ENCODE measurements at places on chromosomes 5 and 9.

- no peak for DNase-seq
These were observed 2.5 kb upstream of the TCF7 start for GRCh38 chr5:134111741-134112647.

DNA sequence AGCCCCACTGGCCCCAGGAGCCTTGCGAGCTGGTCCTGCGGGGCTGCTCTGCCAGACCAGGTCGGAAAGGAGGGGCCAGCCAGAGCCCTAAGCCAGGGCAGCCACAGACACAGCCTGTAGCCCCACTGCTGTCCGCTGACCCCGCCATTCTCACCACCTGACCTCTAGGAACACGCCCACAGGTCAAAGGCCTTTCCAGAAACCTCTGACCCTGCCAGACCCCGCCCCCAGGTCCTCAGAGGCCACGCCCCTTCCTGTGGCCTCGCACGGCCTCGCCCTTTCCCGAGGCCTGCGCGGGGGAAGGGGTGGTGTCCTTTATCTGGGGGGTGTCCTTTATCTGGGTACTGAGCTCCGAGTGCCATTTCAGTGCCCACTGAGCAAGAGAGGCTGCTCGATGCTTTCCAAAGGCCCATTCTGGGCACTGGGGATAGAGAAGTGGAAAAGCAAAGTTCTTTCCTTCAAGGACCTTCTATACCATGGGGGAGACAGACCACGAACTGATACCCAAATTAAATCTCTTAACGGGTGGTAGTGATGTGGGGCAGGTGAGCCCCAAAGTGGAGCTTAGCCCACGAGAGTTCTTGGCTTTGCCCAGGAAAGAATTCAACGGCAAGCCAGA, 46.5 kb downstream of the P4HA2 start:
- no peak for DNase-seq

DNA sequence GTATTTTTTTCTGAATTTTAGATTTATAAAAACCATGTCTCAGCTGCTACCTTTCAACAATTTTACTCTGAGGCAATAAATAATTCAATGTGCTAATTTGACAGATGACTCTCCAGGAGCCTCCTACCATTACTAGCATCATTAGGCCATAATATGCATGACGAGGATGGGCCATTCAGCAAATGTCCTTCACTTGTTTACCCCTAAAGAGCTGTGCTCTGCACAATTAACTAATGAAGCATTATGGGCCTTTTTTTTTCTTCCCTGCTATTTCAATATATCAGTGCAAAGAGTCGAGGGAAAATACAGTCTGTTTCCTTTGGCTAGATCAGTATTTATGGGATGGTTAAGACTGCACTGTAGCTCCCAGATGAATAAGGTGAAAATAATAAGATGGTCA, 627.2 kb downstream of the ISL1 start:
- DNase-seq: no peak

DNA sequence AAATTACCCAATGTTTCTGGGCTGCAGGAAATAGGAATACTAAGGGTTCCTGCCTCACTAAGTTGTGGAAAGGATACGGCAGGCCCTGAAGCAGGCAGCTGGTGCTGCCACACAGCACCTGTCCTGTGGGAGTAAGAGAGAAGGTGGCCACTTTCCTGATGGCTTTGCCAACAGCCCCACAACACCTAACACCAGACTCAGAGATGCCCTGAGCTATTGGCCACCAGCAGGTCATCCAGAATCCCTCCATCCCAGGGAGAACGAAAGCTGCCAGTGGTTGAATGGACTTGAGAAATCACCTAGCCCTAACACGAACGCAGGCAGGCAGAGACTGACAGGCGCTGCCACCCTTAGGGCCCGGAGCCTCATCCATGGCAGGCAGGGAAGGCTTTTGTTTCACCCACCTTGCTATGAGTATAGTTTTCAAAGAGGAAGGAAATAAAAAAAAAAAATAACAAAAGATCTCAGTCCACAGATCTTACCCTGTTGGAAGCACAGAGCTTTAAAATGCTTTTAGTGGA, 82.2 kb downstream of the DCP2 start:
- no peak for DNase-seq

DNA sequence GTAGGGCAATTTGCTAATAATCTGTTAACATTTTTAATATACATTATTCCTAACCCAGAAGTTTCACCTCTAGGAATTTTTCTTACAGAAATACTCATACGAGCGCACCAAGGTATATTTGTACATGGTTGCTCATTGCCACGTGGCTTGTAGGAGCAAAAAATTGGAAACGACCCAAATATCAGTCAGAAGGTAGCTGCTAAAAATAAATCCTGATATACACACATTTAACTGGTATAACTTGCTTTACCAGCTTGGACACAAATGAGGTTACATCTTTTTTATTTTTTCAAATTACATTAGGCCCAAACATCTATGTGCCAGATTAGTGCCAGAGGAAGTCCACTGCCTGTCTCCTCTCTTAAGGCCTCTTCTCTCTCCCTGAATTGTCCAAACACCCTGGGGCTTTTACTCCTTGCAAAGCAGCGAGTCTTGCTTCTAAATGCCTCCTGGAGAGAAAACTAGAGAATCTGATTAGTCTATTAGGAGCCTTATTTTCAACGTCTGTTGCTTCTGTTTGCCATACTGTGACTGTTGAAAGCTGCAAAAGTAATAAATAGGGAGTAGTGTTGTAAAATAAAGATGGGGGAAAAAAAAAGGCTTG, 92.0 kb upstream of the SSBP2 start:
- peak; percentile 87 for DNase-seq

GRCh38 chr9:90607701-90608516, 34.7 kb downstream of the DIRAS2 start:
- no peak for DNase-seq

GRCh38 chr9:106503759-106504158, 359.2 kb upstream of the ZNF462 start:
- no peak for DNase-seq

GRCh38 chr9:84076384-84076783, 95.8 kb downstream of the RMI1 start:
- no peak for DNase-seq

DNA sequence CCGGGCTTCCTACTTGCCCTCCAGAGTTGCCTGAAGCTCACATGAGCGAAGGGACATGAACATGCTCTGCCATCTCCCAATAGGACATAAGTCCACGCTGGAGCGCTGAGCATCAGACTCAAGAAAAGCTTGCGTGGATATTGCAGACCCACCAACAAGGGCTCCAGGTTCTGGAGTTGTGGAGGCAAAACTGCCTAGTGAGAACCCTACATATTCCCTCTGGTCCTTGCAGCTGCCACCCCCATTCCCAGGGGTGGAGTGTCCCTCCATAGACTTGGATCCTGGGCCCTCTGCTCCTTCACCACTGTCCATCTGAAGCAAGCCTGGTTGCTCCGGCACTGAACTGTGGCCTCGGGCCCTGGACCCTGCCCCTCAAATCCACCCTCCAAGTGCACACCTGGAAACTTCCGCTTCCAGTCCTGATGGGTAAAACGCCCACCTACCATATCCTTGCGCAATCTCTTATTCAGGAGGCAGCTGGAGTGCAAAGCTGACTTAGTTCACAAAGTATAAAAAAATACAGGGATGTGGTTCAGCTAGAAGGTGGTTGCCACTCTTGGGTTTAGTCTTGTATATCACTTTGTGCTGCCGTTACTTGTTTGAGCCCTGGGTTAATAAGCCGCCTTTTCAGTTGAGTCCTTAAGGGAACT, 28.0 kb downstream of the HRH2 start:
- DNase-seq: no peak
